Activated CD4-positive, alpha-beta T cell treated with anti-CD3 and anti-CD28 coated beads for 36 hours (primary cell): ENCODE measurements at places on chromosomes 2 and 18.

- H3K27me3 ChIP-seq = peaks cover 5% of the 10 kb centered on the region
- H3K27ac ChIP-seq = no peak overlapping the region
- DNase-seq = no peak
- H3K36me3 ChIP-seq = no peaks in the 10 kb centered on the region
- H3K4me1 ChIP-seq = no peaks in the 10 kb centered on the region
These were observed 234.0 kb downstream of the GBX2 start for GRCh38 chr2:235934059-235934773.

DNA sequence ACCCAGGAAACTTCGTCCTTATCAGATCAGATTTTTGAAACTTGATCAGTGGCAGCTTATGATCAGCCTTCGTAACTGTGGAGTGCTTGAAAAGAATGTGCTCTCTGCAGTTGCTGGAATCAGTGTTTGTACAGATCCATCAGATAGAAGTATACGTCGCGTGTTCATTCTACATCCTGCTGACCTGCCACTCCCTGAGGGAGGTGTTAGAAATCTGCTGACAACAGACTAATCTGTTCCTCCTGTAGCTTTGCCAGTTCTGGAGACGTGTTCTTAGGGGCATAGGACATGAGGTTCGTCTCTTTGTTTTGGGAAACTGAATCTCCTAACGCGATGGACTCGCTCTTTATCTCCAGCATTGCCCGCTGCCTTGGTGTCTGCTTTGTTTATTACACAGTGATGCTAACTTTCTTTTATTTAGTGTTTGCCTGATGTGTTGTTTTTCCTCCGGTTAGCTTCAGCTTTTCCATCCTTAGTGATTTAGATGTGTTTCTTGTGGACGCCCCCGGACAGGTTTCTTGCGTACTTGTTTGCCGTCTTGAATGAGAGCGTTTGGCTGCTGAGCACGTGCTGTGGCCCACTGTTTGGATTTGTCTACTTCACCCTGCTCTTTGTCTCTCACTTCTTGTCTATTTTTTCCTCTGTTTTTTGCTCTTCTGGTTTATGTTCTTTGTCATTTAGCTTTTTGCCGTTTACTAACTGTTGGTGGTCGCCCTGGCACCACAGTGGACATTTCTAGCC lies 17.4 kb upstream of the GAL3ST2 start:
- H3K27me3 ChIP-seq = no peaks in the 10 kb centered on the region
- H3K4me3 ChIP-seq = no peak overlapping the region
- H3K27ac ChIP-seq = no peak overlapping the region
- H3K36me3 ChIP-seq = peaks cover 22% of the 10 kb centered on the region

DNA sequence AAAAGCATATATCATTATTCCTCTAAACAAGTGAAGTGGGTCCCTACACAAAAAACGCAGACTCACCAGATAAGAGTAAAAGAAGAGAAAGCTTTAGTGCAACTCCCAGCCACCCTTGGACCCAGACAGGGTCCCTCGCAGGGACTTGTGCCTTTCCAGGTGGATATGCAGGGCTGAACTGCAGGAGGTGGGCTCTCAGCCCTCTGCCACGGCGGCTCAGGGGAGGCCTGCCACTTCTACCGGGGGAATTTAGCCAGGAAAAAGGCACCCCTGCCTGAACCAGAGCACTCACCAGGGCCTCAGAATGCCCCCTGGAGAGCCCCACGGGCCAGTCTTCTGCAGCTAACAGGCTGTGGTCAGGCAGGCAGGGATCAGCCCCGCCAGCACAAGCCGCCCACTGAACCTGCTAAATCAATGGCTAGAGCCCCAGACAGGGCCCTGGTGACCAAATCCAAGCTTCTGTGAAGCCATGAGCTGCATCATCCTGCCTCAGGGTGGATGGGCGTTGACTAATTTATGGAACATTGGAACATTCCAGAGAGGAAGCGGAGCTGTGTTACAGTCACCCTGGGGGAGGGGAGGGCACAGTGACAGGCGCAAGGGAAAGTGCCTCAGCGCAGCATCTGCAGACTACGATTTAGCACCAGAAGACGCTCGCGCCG lies 209.3 kb downstream of the EIPR1 start:
- H3K27me3 ChIP-seq = no peaks in the 10 kb centered on the region
- H3K36me3 ChIP-seq = peaks cover 46% of the 10 kb centered on the region
- H3K27ac ChIP-seq = no peak overlapping the region
- no peak overlapping the region for H3K4me3 ChIP-seq
- H3K4me1 ChIP-seq = no peaks in the 10 kb centered on the region
- no peak for DNase-seq

GRCh38 chr2:119520696-119521432 lies 3.4 kb downstream of the SCTR start:
- H3K36me3 ChIP-seq = no peaks in the 10 kb centered on the region
- no peak overlapping the region for H3K27ac ChIP-seq
- DNase-seq = no peak
- H3K27me3 ChIP-seq = peaks cover 35% of the 10 kb centered on the region
- no peak overlapping the region for H3K4me3 ChIP-seq
- H3K4me1 ChIP-seq = no peaks in the 10 kb centered on the region

GRCh38 chr2:194383401-194383800 lies 1273.6 kb upstream of the SLC39A10 start:
- H3K27ac ChIP-seq = no peak overlapping the region
- peak; percentile 4 for DNase-seq
- H3K36me3 ChIP-seq = no peaks in the 10 kb centered on the region
- H3K4me3 ChIP-seq = no peak overlapping the region
- H3K27me3 ChIP-seq = no peaks in the 10 kb centered on the region
